Right renal cortex interstitium (tissue), 3 donors: ENCODE measurements at places on chromosomes 4 and X. TPM values are rescaled to one million over a fixed set of nuclear protein-coding genes. Genes with fewer than 3 reads are reported as not detected.

LRRC66 gene
- 0.58 TPM for polyA plus RNA-seq

RTL9 gene
- polyA plus RNA-seq, result 0.35 TPM

GPC3 gene
- 1,339 TPM for polyA plus RNA-seq

TMEM185A gene
- polyA plus RNA-seq, result 45.7 TPM

CYP2U1 gene
- polyA plus RNA-seq, result 6.1 TPM

CXCL9 gene
- polyA plus RNA-seq, result 0.06 TPM

PAGE2 gene
- polyA plus RNA-seq, result not detected

PNCK gene
- polyA plus RNA-seq, result 5.6 TPM

AKAP4 gene
- polyA plus RNA-seq, result 0.15 TPM

PRDM8 gene
- 1.3 TPM for polyA plus RNA-seq

NLGN3 gene
- polyA plus RNA-seq, result 3.8 TPM

SPINK2 gene
- polyA plus RNA-seq, result 0.49 TPM

HTN1 gene
- not detected for polyA plus RNA-seq

SPIN2A gene
- 3.3 TPM for polyA plus RNA-seq

GJB1 gene
- polyA plus RNA-seq, result 43.3 TPM

ETDA gene
- not detected for polyA plus RNA-seq

OTUD6A gene
- polyA plus RNA-seq, result not detected

TMEM156 gene
- polyA plus RNA-seq, result 4.8 TPM

SASH3 gene
- polyA plus RNA-seq, result 2.0 TPM

RIPPLY1 gene
- 3.5 TPM for polyA plus RNA-seq

CABS1 gene
- polyA plus RNA-seq, result not detected

UGT2B11 gene
- 3.9 TPM for polyA plus RNA-seq

TEX11 gene
- polyA plus RNA-seq, result 0.18 TPM

ZNF674 gene
- 6.2 TPM for polyA plus RNA-seq

NHS gene
- 20.2 TPM for polyA plus RNA-seq

BMX gene
- polyA plus RNA-seq, result 0.51 TPM

PPARGC1A gene
- polyA plus RNA-seq, result 29.2 TPM

OCIAD1 gene
- 243 TPM for polyA plus RNA-seq

METTL14 gene
- polyA plus RNA-seq, result 73.8 TPM

MAGEE1 gene
- 6.0 TPM for polyA plus RNA-seq

FGFR3 gene
- 59.6 TPM for polyA plus RNA-seq

GYPE gene
- 4.0 TPM for polyA plus RNA-seq

HMX1 gene
- not detected for polyA plus RNA-seq

DNASE1L1 gene
- 11.3 TPM for polyA plus RNA-seq

MGARP gene
- 0.57 TPM for polyA plus RNA-seq

PRRG3 gene
- polyA plus RNA-seq, result 11.7 TPM
